ENCODE measurements at places on chromosomes 2 and 18. TPM values are rescaled to one million over a fixed set of nuclear protein-coding genes. Genes with fewer than 3 reads are reported as not detected.

Gene C1GALT1C1L
- 0.74 TPM for total RNA-seq

Gene NAT8
- total RNA-seq, result not detected

Gene CIDEA
- total RNA-seq, result not detected

Gene AGXT
- not detected for total RNA-seq

Gene HAUS1
- 58.1 TPM for total RNA-seq
